ENCODE measurements at places on chromosomes 1 and 21.

DNA sequence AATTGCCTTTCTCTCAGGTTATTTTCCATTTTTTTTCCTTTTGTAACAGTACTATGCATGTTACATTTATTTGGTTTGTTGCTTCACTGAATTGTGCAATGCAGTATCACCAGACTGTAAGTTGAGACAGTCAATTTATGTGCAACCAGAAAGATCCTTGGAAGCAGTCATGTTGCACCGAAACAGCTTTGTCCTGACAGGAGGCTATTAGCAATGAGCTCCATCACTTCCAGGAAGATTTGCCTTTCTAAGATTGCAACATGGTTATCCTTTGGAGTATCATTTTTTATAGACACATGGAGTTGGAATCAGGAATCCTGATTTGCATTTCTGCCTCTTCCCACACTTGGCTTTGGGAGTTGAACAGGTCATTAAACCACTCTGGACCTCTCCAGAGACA, 84.5 kb upstream of the ST6GALNAC5 start:
- DNase-seq: no peak

GRCh38 chr1:78047106-78047505, 1.3 kb downstream of the GIPC2 start:
- DNase-seq: no peak

GRCh38 chr1:85363521-85363920, 87.1 kb upstream of the BCL10 start:
- DNase-seq: no peak

- no peak for DNase-seq
These were observed 46.4 kb upstream of the SIPA1L2 start for GRCh38 chr1:232676307-232676706.

DNA sequence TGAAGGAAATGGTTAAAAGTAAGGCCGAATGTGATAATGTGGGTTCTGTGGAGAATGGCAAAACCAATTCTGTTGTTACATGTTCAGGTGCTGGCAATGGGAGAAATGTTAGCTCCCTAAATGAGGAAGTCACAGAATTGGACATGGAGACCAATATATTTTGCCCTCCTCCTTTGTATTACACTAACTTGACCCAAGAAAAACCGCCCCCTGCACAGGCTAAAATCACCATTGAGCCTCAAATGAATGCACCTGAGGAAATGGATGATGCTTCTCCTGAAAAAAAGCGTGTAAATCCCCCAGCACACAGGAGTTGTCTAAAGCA, 932 bp downstream of the MAP10 start:
- no peak for DNase-seq

All from mesothelial cell of epicardium (in vitro differentiated cells).